HEK293T (cell line): ENCODE measurements at places on chromosomes 5 and 9.

GRCh38 chr5:75654693-75655295 lies 43.5 kb downstream of the ANKDD1B start:
- DNase-seq: no peak

DNA sequence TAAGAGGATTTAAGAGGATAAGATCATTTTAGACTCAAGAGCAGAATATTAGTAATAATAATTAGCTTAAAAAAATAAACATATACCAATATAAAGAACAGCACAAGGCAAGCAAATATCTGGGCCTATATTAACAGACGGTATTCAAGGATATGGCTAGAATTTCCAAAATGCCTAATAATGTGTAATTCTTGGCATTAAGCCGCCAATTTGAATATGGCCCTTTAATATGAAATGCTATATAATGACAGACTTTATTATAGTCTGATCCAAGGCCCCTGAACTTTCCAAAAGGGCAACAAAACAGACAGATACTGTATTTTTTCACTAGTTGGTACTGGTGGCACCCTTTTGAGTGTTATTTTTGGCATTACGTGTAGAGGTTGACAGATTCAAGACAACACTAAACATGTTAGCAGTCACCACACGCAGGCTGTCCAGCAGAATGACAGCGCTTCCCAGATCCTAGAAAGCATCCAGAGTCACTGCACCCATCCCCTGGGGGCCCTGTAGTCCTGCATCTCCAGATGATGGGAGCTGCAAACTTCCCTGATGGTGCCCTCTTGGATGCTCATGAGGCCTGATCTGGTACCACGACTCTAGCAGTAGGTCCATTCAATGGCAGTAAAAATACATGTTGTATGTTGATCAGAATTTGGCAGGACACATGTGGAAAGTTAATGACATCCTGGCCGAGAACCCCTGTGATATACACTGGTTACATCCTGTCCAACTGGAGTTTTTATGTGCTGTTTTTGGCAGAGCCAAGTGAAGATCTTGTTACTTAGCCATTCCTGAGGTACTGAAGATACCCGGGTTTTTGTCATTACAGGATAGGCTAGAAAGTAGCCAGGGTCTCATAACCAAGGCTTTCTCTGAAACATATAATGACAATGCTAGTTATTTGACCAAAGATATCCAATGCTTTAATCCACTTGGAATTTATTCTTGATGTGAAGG lies 1.7 kb upstream of the ABL1 start:
- DNase-seq: no peak

DNA sequence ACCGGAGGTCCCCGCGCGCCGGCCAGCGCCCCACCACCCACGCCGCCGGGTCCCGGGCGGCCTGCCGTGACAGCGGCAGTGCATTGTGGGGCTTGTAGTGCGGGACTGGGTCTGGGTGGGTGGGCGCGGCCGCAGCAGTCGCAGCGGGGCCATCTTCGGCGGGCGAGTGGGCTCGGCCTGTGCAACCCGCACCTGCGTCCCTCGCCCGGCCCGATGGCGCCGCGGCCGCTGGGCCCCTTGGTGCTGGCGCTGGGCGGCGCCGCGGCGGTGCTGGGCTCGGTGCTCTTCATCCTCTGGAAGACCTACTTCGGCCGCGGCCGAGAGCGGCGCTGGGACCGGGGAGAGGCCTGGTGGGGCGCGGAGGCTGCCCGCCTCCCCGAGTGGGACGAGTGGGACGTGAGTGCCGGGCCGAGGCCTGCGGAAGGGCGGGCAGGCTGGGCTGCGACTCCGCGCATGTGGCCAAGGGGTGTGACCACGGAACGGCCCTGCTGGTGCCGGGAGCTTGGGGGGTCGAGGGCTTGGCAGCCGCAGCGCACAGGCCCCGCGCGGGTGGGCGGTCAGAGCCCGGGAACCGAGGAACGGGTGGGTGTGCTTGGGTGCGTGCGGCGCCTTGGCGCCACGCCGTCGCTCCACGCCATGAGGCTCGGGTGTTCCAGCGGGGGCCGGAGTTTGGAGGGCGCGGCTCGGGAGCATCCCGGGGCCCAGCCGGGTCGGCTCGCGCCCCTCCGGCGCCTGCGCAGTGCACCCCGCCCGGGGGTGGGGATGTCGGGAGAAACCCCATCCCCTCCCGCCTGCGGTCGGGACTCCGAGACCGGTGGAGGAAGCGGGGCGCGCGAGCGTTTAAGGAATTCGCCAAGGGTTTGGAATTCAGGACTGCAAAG lies at the start of gene ARL10:
Gene ARL10 (plus strand): TSS at position 137 of the 881 bp plus-strand sequence. CDS start 77 bp downstream, at position 214.
- DNase-seq: peak; percentile 77

- DNase-seq: peak; percentile 16
Observed at GRCh38 chr5:124289641-124290311, 456.7 kb downstream of the ZNF608 start.

DNA sequence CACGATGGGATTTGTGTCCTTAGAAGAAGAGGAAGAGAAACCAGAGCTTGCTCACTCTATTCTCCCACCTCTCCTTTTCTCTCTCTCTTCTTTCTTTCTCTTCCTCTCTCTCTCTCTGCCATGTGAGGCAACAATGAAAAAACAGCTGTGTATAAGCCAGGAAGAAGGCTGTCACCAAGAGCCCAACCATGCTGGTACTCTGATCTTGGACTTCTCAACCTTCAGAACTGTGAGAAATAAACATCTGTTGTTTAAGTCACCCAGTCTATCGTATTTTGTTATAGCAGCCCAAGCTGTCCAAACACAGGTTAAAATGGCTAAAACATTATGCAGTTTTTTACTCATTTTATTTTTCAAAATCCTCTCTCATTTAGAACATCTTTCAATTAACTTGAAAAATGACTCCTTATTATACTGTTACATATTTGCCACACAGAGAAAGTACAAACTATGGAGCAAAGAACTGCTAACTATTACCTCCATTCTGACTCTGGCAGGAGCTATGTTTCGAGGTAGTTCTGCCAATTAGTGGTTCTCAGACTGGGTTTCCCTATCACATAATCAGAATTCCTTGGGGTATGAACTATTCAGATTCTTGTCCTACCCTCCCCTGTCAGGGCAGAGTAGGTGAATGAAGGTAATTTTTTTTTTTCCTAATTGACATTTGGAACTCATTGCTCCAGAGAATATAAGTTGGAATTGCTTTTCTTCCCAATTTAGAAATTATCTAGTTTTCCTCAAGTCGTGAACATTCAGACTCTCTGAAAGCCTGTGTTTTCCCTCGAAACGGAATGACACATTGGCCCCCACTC lies 434.6 kb downstream of the ENC1 start:
- no peak for DNase-seq

GRCh38 chr9:101848485-101848919 lies 110.1 kb upstream of the GRIN3A start:
- peak; percentile 19 for DNase-seq

GRCh38 chr5:178227138-178227659 lies 5.4 kb downstream of the PHYKPL start:
- DNase-seq: no peak

GRCh38 chr9:92247981-92248380 lies 45.5 kb downstream of the IARS1 start:
- no peak for DNase-seq

GRCh38 chr5:91283899-91284298 lies 99.2 kb downstream of the ARRDC3 start:
- no peak for DNase-seq

GRCh38 chr5:96880444-96881164 lies 4.3 kb downstream of the ERAP2 start:
- no peak for DNase-seq

GRCh38 chr9:7799944-7800285 lies 337 bp upstream of the DMAC1 start:
- no peak for DNase-seq

DNA sequence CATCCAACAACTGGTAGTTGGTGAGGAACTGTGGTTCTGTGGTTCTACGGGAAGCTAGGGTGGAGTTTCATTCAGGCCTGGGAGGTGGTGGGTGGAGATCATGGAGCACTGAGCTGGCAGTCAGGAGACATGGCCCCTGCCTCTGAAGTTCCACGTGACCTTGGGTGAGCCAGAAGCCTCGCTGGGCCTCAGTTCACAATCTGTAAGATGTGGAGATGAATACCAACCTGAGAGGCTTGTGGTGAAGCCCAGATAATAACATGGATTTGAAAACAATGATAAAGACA lies 177.9 kb downstream of the MACROH2A1 start:
- no peak for DNase-seq

GRCh38 chr5:91699429-91699828 lies 316.3 kb upstream of the ARRDC3 start:
- no peak for DNase-seq

GRCh38 chr9:82581516-82581915 lies 481.4 kb downstream of the RASEF start:
- no peak for DNase-seq

DNA sequence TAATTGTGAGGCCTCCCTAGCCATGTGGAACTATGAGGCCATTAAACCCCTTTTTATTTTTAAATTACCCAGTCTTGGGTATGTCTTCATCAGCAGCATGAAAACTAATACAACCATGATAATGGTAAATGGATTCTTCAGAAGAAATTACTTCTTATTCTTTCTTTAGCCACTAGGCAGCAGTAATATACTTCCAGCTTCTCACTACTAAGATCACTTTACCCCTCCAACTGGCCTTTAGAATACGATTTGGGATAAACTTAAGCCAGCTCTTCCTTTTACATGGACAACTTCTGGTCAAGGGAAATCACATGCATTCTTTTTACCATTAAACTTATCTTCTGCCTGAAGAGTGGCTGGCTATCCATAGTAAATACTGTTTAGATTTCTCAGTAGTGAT lies 355.4 kb downstream of the MAN2A1 start:
- DNase-seq: no peak

DNA sequence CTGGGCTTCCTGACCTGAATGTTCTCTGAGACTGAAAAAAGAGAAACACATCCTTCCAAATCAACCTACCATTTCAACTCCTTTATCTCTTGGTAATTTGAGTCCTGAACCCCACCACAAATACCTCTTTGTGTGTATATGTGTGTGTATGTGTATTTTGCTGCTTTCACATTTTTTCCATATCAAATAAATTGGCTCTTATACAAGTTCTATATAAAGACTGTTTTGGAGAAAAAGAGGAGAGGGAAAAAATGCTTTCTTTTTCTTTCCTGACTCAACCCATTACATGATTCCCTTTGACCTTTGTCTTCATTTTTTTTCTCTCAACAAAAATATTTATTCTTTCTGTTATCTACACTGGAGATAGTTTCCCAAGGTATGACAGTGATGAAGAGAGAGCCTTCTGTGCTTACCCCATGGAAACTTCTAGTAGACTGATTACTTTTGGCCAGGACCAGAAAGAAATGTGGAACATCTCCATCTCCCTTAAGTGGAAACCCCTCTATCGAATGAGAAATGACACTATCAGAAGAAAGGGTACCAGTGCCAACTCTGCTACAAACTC lies 85.3 kb downstream of the PAPPA start:
- no peak for DNase-seq

GRCh38 chr5:73522989-73523388 lies 24.7 kb downstream of the BTF3 start:
- no peak for DNase-seq

DNA sequence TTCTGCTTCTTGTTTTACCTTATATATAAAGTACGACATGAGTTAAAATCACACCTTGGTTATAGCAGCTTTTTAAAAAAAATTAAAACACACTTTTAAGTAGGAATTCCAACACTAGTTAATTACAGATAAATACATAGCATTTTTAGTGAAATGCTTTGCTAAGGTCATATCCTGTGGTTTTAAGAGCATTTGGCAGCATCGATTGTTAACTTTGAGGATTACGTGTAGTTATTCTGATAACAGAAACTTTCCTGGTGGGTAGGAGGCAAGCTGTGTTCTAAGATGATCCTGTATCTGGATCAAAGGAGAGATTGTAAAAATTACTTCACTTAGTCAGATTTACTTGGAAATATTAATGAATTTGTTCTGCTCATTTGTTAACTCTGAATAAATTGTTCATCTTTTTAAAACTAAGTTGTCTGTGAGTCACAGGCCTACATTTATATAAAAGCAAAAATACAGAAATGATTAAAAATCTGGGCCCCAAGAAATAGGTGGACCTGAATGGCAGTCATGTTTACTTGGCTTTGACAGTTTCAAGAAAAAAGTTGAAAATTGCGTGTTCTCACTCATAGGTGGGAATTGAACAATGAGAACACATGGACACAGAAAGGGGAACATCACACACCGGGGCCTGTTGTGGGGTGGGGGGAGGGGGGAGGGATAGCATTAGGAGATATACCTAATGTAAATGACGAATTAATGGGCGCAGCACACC lies 58.3 kb downstream of the TRIO start:
- no peak for DNase-seq

- no peak for DNase-seq
Observed at GRCh38 chr5:55933377-55934114, 61.2 kb downstream of the IL6ST start.

GRCh38 chr5:154727361-154727760 lies 27.8 kb upstream of the LARP1 start:
- DNase-seq: no peak

- DNase-seq: no peak
Observed at GRCh38 chr5:155508673-155509072, 495.1 kb downstream of the KIF4B start.

- DNase-seq: no peak
Observed at GRCh38 chr5:149940941-149941644, 3.5 kb downstream of the PDE6A start.

- DNase-seq: no peak
Observed at GRCh38 chr5:171647043-171647903, 138.3 kb upstream of the SMIM23 start.

DNA sequence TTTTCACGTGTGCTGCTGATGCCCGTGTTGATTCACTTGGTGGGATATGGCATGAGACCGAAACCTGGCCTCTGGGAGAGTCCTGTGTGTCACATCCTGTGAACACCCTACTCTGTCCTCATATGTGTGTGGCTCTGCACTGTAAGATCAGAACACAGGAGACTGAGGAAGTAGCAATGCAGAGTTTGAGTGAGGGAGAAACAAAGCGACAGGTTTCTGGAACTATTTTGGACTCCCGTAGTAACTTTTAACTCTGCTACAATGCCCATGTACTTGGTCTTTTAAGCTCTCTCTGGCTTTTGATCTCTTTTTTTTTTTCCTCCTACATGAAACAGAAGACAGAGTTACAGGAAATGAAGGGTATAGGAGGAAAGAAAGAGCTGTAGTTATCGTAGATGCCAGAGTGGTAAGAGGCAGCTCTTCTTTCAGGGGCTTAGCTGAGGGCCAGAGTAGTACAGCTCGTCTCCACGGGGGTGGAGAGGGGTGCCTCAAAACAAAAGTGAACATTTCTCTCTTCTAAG lies 26.6 kb downstream of the GRAMD2B start:
- no peak for DNase-seq

- DNase-seq: no peak
Observed at GRCh38 chr5:103117471-103117991, 2.4 kb downstream of the GIN1 start.

- DNase-seq: no peak
Observed at GRCh38 chr9:23728736-23729135, 97.3 kb downstream of the ELAVL2 start.

GRCh38 chr9:115057559-115057958 lies 60.4 kb downstream of the TNC start:
- no peak for DNase-seq

GRCh38 chr9:20178197-20178596 lies 389.4 kb upstream of the SLC24A2 start:
- DNase-seq: no peak
